Activated naive CD4-positive, alpha-beta T cell (primary cell): ENCODE measurements at places on chromosomes 5 and 9.

- no peak for DNase-seq
These were observed 325.1 kb upstream of the PRR16 start for GRCh38 chr5:120139039-120139438.

DNA sequence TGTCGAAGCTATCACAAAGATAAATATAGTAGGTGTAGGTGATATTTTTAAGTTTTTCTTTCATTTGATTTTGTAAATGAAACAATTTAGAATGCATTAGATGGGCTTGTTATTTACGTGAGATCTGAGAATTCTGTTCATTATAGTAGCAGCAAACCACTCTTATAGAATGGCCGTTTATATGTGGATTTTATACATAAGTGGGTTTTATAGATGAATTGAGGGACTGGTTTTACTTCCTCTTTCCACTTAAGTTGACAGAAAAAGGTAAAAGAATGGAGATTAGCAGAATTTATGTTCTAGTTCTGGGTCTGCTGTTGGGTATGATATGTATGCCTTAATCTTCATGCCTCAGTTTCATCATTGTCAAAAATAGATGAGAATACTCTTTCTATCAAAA is 5.6 kb downstream of the RMI1 start:
- no peak for DNase-seq

GRCh38 chr5:107630184-107630583 is 40.6 kb downstream of the EFNA5 start:
- no peak for DNase-seq

DNA sequence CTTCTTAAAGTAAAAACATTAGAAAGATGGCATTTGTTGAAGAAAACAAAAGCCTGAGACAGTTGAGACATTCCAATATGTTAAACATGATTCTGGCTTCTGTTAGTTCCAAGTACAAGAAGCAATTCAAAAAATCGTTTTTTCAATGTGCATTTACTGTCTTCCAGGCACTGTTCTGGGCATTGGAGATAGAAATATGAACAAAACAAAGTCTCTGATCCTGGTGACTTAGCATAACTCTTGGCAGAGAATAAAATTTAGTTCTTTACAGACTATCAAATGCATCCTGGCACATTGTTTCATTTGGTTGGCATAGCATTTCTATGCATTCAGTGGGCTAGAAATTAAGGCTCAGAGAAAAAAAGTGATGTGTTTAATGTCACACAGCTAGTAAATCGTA is 77.5 kb downstream of the VCAN start:
- DNase-seq = no peak

DNA sequence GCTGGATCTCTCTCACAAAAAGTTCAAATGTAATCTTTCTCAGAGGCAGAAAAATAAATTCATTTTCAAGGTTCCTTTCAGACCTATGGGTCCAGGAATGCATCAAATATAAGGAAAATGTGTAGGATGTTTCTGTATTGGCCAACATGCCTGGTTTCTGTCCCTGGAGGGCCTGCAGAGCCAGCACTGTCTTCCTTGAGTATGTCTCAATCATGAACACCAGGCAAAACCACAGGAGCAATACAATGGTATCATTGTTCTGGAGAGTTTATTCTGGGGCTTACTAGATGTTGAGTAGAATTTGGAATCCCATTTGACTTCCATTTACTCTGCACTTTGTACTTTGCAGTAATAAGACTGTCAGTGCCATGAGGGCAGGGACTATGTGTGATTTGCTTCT is 23.5 kb downstream of the INSYN2B start:
- no peak for DNase-seq

GRCh38 chr5:178673801-178674295 is 47.0 kb upstream of the CLK4 start:
- DNase-seq = no peak

- no peak for DNase-seq
These were observed 7.2 kb downstream of the CYSTM1 start for GRCh38 chr5:140182075-140182711.

GRCh38 chr5:180618487-180618828 is 27.2 kb upstream of the SCGB3A1 start:
- no peak for DNase-seq

- no peak for DNase-seq
These were observed 297.0 kb upstream of the CLINT1 start for GRCh38 chr5:158155811-158156505.

DNA sequence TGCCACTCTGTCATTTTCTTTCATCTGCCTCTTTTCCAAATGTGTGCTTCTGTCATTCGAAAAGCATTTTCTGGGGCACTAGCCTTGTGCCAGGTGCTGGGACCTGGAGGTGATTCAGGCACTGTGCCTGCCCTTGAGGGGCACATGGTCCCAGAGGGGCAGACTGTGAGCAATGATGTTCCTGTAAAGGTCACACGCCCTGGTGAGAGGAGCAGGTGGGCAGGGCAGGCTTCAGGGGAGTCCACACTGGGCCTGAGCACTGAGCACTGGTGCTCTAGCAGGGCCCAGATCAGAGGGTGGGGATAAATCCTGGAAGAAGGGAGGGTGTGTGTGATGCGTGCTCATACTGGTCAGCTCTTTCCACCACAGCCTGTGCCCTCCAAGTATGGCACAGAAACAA is 77.8 kb downstream of the COL15A1 start:
- DNase-seq = no peak

GRCh38 chr9:68427216-68427977 is 71.0 kb downstream of the PGM5 start:
- no peak for DNase-seq

DNA sequence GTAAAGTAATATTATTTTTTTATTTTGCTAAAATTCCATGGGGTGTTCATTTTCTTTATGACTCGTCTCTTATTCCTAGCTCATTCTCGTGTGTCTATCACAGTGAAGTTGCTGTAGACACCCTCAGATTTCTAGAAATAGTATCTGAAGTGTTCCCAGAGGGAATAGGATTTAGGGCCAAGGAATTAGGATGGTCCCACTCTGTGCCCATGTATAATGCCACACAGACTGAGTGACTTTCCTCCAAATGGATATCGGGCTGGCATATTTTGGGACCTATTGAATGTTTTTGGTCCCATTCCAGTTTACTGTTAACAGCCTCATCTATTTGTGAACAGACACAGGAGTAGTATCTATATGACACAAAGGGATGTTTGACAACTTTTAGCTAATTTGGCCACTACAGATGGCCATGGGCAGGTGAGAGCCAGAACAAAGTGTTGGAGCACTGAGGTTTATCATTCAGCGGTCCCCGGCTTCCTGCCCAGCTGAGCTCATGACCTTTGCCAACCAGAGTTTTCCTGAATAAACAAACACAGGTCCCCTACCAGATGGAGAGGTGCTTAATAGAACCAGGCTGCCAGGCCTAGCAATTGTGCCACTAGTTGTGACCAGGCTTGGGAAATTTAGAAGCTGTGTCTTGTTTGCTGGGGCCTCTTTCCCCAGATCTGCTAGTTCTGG is 46.9 kb downstream of the MAP1B start:
- no peak for DNase-seq

DNA sequence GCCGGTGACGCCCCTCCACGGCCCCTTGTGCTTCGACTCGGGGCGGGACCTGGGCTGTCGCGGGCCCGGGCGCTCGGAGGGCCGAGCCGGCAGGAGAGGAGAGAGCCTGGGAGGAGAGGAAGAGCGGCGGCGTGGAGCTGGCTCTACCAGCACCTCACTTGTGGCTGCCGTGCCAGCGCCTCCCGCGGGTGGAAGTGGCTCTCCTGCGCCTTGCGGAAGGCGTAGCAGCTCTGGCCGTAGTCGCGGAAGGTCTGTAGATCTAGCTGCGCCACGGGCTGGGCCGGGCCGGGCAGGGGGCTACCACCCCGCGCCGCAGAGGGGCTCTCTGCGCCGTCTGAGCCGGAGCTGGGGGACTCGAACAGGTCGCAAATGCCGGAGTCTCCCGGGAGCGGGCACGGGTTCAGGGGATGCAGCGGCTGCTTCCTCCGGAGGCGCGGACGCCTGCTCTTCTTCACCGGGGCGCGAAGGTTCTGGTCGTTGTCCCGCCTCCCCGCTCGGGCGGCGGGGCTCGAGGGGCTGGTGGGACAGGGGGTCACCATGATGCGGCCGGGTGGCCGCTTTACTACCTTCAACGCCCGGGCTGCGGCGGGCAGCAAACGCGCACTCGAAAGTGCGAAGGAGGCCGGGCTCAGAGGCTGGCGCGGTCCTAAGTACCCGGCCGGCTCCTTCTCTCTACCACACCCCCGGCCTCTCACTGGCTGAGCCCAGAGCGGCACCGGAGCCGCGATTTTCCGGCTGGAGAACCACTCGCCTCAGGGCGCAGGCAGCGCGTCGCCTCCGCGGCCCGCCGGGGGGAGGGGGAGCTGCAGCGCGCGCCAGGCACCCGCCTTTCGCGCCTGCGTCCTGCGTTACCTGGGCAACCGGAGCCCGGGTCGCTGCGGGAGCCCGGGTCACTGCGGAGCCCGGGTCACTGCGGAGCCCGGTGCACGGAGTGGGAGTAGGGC is at the start of gene CCNO:
Gene CCNO, minus strand, starts transcription at position 624 of the 944 bp plus-strand sequence. Its CDS starts 85 bp downstream, at position 539.
- no peak for DNase-seq

- DNase-seq = no peak
These were observed 2.3 kb upstream of the SPATA6L start for GRCh38 chr9:4668604-4669003.

- DNase-seq = no peak
These were observed 62.3 kb upstream of the RIOK2 start for GRCh38 chr5:97245386-97245785.

DNA sequence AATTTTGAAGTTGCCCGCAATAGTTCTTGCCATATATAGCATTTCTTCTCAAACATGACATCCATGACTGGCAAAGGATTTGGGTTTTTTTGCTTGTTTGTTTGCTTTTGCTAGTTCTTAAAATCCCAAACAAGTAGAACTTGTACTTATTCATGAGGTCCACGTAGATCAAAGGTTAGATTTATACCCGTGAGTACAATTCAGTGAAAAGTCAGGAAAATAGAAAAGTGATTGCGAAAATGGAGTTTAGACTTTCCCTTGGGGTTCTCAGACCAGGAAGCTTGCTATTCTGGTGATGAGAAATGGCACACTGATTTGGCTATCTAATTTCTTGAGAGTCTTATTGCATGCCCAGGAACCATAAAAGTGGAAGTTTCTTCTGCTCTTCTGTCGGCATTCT is 304.7 kb downstream of the CTNND2 start:
- DNase-seq = no peak

GRCh38 chr5:174625591-174626350 is 98.6 kb upstream of the MSX2 start:
- no peak for DNase-seq

DNA sequence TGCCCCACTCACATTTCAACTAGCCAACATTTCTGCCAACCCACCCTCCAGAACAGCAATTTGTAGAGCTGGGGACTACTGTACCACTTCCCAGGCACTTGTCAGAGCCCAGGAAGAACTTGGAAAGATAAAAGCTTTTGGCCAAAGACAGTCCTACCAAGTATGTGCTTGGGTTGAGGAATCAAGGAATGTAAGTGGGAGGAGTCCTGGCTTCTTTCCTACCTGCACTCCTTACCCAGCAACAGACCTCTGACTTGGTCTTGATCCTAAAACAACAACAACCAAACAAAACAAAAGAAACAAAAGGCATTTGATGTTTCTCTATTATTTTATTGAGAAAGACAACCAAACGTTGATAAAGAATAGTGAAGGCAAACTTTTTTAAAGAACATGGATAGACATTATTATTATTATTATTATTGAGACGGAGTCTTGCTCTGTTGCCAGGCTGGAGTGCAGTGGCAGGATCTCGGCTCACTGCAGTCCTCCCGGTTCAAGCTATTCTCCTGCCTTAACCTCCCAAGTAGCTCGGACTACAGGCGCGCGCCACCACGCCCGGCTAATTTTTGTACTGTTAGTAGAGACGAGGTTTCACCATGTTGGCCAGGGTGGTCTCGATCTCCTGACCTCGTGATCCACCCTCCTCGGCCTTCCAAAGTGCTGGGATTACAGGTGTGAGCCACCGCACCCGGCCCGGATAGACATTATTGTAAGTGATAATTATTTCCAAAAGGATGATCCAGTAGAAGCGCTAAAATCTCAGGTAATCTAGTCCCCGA is 33.5 kb downstream of the ANXA2R start:
- no peak for DNase-seq

DNA sequence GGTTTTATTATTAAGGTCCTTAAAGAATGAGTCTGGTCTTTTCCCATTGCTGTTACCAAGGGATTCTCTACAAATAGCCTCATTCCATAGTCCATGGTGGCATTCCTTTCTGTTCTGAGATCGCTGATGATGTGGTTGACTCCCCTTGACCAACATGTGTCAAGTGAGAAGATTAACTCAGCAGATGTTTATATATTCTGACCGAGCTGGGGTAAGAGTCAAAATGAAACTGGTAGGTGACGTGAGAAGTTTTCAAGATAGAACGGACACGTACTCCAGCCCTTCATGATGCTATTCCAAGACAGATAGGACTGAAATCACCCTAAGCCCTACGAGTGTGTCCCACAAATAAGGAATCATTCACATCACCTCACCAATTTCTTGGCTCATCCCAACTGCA is 155.5 kb upstream of the WWC1 start:
- no peak for DNase-seq

DNA sequence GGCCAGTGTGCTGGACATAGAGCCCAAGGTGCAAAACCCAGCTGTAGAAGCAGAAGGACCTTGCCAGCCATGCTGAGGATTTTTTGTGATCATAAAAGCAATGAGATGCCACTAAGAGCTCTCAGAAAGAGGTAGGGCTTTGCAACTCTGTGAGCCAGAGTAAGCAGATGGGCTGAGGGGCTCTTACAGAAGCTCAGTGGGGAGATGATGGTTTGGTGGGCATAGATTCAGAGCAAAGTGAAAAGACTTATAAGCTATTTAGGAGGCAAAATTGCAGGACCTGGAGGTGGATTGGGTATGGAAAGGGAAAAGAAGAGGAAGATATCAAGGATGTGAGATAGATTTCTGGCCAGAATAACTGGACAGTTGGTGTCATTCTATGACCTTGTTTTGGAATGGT is 302.0 kb downstream of the NTRK2 start:
- no peak for DNase-seq

DNA sequence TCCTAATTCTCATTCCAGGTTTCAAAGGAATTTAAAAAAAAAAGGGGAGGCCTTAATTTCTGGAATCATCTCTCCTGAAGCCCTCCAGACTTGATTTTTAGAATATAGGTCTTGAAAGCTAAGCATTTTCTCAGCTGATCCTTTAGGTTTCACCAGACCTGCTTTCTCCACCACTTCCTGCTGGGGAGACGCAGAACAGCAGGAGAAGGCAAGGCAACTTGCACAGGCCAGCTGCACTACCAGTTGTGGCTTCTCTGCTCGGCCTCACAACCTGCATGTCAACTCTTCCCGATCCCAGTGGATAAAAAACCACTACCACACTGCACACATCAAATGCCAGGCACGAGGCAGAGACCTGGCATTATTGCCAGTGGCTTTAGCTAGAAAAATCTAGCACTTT is 119.8 kb downstream of the SIL1 start:
- no peak for DNase-seq
